ENCODE measurements at places on chromosomes 6 and 20.

DNA sequence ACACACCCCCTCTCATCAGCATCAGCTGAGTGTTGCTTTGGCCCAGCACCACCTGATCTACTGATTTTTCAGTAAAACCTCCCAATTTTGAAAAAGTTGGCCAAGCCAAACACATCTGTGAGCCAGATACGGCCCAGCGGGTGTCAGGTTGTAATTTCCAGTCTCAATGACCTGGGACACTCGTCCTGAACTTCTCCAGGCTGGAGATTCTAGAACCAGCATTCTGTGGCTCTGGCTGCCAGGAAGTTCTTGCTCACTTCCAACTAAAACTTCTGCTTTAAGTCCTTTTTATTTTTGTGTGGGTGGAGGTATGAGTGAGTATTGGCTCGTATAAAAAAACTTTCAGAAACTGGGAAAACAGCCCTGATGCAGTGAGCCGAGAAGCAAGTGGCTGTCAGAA, 5.1 kb downstream of the KIAA1755 start:
- DNase-seq = no peak

- DNase-seq = peak; percentile 57
These were observed 537 bp downstream of the PPIL4 start for GRCh38 chr6:149545258-149545753.

DNA sequence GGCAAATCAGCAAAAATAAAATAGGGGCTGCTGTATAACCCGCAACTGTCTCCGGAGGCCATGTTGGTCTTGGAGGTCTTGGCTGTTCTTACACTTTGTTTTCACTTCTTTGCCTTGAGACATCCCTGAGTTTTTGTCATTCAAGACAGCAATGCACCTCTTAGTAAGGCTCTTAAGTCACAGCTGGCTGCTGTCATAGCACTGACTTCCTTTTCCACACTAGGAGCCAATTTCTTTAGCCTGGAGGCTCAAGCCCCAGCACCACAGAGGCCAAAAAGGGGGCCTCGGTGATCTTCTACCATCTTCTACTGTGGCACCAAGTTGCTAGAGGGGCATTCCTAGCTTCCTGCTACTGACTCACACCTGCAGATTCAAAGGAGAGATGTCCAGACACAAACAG, 536.3 kb downstream of the CDH26 start:
- no peak for DNase-seq

DNA sequence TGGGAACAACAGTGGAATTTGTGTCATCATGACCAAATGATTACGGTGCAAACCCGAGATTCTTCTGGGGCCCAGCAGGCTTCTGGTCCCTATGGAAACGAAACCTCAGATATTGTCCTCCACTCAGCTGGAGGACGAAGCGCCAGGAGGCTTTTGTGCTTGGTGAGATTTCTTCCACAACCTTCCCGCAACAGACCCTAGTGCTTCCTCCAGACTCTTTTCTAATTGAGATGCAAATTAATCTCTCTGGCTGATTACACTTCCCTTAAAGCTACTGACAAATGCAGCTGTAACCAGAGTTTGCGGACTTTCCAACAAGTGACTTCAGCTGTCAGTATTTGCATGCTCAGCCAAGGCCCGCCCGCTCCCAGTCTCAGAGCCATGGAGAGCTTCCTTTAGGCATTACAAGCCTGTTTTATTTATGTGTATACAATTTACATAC, 96.0 kb downstream of the INSM1 start:
- DNase-seq = peak; percentile 89

DNA sequence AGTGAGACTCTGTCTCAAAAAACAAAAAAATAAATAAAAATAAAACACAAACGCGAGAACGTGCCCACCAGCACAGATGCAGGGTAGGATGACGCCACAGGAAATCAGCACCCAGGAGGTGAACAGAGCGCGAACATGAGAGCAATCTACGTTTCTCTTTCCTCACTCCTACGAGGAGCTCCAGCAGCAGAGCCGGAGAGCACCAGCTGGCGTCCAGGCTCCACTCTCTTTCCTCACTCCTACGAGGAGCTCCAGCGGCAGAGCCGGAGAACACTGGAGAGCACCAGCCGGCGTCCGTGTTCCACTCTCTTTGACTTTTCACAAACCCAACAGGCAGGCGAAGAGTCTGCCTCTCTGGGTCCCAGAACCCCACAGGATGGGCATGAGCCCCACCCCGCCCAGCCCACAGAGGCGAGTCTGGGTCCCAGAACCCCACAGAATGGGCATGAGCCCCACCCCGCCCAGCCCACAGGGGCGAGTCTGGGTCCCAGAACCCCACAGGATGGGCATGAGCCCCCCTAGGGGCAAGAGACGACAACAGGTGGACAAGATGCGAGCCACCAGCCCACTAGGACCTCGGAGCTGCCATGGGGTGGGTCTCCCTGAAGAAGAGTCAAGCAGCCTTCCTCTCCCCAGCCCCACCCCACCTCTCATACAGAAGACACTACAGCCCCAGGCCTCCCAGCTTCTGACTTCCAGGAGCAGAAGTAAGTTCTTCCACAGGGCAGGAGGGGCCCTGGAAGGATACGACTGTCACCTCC, 20.2 kb downstream of the ZBTB46 start:
- DNase-seq = no peak

DNA sequence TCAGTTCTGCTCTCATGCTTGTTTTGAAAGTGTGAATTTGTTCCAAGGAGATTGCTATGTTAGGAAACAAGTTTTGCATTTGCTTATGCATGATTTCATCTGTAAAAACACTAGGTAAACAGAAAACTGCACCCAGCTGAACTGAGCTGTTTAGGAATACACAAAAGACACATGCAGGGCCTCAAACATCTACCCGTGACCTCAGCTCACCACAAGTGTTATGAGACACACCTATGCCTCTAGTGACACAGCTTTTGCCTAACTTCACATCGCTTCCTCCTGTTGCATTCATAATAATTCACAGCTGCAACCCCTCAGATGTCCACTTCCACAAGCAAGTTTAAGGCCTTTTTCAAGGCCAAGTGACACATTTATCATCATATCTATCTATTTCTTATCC, 98.0 kb upstream of the SLC24A3 start:
- DNase-seq = no peak

DNA sequence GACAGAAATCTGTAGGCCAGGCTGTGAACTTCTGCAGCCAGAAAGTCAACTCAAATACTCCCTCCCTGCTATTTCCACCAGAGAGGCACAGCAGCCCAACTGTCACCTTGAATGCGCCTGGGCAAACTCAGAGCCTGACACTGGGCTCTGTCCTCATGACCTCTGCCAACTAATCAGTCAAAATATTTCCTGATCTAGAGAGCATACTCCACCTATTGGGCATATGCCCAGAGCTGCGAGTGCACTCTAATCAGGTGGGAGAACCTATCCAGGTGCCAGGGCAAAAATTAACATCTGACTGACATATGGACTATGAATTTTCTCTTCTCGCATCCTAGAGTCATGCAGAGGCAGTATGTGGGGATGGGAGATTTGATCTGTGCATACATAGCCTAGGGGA, 406.3 kb upstream of the RUNX2 start:
- no peak for DNase-seq

DNA sequence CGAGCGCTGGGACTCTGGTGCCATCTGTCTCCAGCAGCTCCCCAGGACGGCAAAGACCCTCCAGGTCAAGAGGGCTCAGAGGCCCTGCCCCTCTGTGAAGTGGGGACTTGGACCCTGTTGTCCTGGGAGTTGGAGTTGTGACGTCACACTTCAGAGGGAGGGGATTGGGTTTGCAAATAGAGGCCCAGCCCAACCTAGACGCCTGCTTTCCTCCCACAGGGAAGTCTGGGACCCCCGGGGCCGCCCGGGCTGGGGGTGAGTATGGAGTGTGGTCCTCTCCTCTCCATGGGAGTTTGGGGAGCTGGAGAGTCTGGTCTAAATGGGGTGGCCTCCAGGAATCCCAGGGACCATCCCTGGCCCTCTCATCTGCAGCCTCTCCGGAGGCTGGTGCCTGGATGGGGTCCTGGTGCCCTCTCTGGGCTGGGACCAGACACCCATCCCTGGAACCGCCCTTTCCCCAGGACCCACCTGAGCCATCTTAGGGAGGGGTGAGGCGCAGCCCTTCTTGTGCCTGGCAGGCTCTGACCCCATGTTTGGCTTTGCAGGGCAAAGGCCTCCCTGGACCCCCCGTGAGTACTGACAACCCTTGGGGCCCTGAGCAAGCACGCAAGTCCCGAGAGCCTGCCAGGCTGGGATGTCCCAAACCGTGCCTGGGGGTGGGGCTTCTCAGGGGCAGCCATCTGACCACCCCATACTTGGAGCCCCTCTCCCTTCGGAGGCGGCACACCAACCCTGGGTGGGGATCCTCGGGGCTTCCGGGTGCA, 4.3 kb downstream of the COL9A3 start:
- DNase-seq = no peak

GRCh38 chr6:52053038-52053695, 34.2 kb downstream of the PKHD1 start:
- no peak for DNase-seq

DNA sequence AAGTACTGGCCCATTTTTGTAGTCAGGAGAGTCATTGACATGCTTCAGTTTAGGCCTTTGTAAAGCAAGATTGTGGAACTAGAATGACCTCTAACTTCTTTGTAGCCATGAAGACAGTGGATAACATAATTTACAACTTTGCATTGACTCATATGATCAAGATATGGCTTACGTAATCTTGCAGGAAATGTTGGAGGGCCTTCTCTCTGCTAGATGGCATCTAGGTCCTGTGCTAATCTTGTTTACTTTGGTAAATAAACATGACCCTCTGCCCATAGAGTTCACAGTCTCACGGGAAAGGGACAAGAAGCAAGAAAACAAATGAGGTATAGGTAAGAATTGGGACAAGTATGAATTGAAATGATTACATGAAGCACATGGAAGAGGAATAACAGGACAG, 355.2 kb upstream of the ARID1B start:
- no peak for DNase-seq

- no peak for DNase-seq
These were observed 8.7 kb upstream of the CCR6 start for GRCh38 chr6:167113935-167114910.

- DNase-seq = no peak
These were observed 995.9 kb upstream of the ADGRB3 start for GRCh38 chr6:67639161-67639560.

GRCh38 chr6:156199182-156199581, 578.0 kb upstream of the ARID1B start:
- no peak for DNase-seq

DNA sequence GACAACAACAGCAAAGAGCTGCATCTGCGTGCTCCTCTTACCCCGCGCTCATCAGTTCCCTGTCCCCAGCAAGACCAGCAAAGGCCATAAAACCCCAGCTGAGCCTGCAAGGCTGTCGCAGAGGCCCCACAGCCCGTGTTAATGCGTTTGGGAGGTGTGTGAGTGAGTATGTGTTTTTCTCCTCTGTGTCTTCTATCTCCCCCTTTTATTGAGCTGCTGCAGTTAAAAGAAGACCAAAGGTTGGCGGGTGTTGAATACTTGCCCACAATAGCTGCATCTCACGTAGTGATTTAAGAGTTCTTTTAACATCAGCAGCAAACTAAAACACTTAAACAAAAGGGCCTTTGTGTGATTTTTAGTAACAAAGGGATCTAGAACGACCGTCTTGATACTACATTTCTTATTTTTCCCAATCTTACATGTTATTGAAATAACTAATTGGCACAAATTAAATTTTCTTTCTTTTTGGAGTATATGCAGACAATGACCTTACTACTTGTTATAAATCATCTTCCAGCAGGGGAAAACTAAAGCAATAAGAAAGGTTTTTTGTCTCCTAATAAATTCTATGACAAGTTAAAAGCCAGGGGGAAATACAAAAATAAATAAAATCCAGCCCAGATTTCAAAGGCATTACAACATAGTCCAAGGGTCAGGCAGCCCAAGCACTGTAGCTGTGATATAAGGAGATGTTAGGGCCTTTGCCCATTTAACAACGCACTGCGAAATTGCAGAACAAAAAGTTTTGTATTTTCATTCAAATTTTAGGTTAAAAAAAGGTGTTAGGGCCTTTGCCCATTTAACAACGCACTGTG, 27.2 kb upstream of the CNKSR3 start:
- no peak for DNase-seq

GRCh38 chr6:16244869-16245451, 6.6 kb downstream of the GMPR start:
- DNase-seq = peak; percentile 2

GRCh38 chr6:46057792-46058191, 42.1 kb upstream of the CLIC5 start:
- DNase-seq = no peak

DNA sequence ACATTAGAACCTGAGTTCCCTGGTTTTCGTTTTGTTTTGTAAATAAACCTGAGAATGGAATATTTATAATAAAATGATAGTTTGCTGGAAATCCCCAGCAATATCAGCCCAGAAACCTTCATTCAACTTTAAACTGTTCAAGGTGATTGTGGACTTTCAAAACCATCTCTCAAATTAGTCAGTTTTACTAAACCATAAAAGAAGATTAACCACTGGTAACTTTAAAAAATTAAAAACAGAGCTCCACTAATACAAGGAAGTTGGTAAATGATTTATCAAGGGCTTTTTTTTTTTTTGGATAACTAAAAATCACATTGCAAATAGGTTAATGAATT, 10.0 kb downstream of the MBOAT1 start:
- no peak for DNase-seq

DNA sequence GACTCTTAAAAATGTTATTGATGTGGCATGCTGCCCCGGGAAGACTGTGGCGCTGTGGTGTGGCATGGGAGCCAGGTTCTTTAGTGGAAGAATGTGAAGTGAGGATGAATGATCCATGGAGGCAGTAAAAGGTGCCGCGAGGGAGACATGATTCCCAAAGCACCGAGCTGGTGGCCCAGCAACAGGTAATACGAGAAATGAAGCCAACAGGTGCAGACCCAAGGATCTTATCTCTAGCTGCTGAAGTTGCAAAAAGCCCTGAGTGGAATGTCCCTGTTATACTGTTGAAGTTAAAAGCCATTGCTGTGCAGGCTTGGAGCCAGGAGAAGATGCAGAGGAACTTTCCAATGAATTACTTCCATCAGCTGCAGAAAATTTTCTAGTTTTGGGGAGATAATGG, 53.5 kb downstream of the OR2B6 start:
- no peak for DNase-seq

GRCh38 chr6:105884426-105884825, 201.7 kb upstream of the PRDM1 start:
- DNase-seq = no peak

DNA sequence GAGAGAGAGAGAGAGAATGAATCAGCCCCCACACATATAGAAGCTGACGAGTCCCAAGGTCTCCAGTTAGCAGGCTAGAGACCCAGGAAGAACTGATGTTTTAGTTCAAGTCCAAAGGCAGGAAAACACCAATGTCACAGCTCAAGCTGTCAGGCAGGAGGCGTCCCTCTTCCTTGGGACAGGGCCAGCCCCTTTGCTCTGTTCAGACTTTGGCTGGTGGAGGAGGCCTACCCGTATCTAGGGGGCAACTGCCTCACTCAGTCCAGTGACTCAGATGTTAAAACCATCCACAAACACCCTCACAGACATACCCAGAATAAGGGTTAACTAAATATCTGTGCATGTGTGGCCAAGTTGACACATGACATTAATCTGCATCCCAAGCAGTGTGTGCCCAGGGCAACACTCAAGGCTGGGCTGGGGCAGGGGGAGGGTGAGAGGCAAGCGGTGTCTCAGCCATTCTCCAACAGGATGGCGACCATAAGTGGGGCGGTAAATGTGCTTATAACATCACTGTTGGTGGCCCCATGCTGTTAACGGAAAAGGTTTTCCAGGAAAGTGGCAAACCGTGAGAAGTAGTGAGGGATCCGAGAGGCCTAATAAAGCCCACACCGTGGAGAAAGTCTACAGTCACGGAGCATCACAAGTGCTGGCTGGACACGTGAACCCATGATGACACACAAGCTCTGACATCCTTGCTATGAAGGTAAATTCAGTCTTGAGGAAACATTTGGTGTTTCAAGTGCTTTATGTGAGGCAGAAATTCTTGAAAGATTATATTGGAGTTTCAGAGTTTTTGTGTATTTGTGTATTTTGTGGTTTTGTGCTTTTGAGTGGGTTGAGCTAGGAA, 28.1 kb downstream of the RAMACL start:
- DNase-seq = no peak

Data from NCI-H524 (cell line).